Spinal cord (tissue), 10 donors: ENCODE measurements at places on chromosomes 1 and 21. TPM values are rescaled to one million over a fixed set of nuclear protein-coding genes. Genes with fewer than 3 reads are reported as not detected.
A peak's percentile ranks its signal among the peaks of the same experiment; 100 is the strongest.

GSTM3 gene
- 154 TPM for total RNA-seq

DNA sequence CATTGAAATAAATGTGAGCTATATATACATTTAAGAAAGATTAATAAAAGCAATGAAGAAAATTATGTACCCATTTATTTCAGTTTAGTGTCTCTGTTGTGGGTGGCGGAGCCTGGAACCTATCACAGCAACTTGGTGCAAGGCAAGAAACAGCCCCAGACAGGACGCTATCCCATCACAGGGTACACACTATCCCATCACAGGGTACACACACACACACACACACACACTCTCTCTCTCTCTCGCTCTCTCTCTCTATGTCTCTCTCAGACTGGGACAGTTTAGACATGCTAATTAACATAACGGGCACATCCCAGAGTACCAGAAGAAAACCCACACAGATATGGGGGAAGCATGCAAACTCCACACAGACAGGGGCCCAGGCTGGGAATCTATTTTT lies 6.5 kb upstream of the IL6R start:
- peaks cover 3% of the 10 kb centered on the region for H3K27me3 ChIP-seq
- H3K4me1 ChIP-seq: no peaks in the 10 kb centered on the region
- H3K27ac ChIP-seq: no peak overlapping the region
- no peaks in the 10 kb centered on the region for H3K36me3 ChIP-seq

DNA sequence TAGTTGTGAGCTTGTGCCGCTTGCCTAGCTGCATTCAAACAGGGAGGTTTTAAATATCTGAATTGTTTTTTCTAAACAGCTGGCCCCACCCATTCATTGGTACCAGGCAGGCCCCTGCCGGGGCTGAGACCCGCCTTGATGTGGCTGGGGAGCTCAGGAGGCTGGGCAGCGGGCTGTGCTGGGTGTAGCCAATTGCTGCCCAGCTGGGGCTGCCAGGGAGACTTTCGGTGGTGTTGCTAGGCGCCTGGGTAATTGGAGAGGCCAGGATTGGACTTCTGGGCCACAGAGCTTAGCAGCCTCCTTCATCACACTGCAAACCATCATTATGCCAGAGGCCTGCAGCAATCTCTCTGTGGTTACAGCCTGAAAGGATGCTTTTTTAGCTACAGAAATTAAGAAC lies 12.2 kb downstream of the RHBDL2 start:
- H3K4me3 ChIP-seq: no peak overlapping the region
- peak; percentile 39 for DNase-seq
- no peaks in the 10 kb centered on the region for H3K36me3 ChIP-seq
- H3K27me3 ChIP-seq: no peaks in the 10 kb centered on the region
- H3K4me1 ChIP-seq: peaks cover 13% of the 10 kb centered on the region
- peak overlapping the region; percentile 10 for H3K27ac ChIP-seq

- H3K36me3 ChIP-seq: no peaks in the 10 kb centered on the region
- no peaks in the 10 kb centered on the region for H3K27me3 ChIP-seq
- H3K4me3 ChIP-seq: no peak overlapping the region
- no peak overlapping the region for H3K27ac ChIP-seq
- no peak for DNase-seq
- no peaks in the 10 kb centered on the region for H3K4me1 ChIP-seq
These were observed 29.4 kb downstream of the RWDD3 start for GRCh38 chr1:95263450-95263849.

- H3K27ac ChIP-seq: peak overlapping the region; percentile 91
- H3K27me3 ChIP-seq: no peaks in the 10 kb centered on the region
- H3K4me3 ChIP-seq: peak overlapping the region; percentile 19
- no peak for DNase-seq
- H3K4me1 ChIP-seq: peaks cover 8% of the 10 kb centered on the region
These were observed 62.6 kb upstream of the C1orf105 start for GRCh38 chr1:172357753-172358385.

GRCh38 chr1:167409183-167409582 lies 109.1 kb downstream of the CD247 start:
- H3K4me3 ChIP-seq: no peak overlapping the region
- H3K27me3 ChIP-seq: no peaks in the 10 kb centered on the region
- peaks cover 13% of the 10 kb centered on the region for H3K36me3 ChIP-seq
- no peaks in the 10 kb centered on the region for H3K4me1 ChIP-seq
